Esophagus squamous epithelium (tissue), 5 donors: ENCODE measurements at places on chromosomes 6 and 20.

GRCh38 chr20:37939701-37940560 is 37.0 kb downstream of the VSTM2L start:
- no peak for DNase-seq

- no peak for DNase-seq
These were observed 37.6 kb downstream of the SLC2A10 start for GRCh38 chr20:46746956-46747526.

DNA sequence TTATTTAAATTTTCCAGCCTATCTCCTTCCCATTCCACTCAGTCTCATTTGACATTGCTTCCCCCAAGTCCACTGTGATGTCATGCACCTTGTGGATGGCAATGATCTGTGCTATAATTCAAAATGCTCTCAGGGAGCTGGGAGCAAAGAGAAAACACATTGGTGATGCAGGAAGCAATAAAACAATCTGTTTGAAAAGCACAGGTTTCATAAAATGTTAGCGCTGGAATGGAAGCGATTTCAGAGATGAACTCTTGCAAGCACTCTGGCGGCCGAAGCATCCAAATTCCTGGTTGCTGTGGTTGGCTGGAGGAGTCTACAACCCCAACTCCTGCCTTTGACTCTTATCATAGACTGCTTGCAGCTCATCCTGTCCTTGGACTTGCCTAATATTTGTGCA is 167.0 kb downstream of the GMPR start:
- DNase-seq, result no peak

DNA sequence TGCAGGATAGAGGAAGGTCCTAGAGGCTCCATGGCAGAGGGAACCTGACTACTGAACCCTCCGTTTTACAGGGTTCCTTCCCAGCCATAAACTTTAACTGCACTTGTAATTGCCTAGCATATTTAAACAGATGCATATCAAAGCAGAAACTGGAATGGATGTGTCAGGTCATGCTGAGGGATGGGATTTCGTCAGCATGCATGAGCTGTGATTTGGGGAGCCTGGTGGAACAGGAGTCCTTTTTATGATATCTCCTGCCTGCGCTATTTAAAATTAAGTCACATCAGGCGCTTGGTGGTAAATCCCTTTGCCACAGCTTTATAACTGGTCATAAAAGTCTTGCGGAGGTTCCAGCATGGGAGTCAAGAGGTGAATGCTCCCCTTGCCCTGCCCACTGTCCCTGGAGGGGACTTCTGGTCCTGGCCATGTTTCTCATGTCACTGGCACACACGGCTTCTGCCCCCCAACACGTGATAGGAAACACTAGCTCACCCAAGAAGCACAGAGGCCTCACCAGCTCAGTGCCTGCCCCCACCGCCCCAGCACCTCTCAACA is 26.0 kb upstream of the PCMTD2 start:
- no peak for DNase-seq

- DNase-seq, result no peak
These were observed 592.7 kb upstream of the MAN1A1 start for GRCh38 chr6:119942078-119942752.

GRCh38 chr6:74368746-74369145 is 672.7 kb downstream of the CD109 start:
- no peak for DNase-seq

DNA sequence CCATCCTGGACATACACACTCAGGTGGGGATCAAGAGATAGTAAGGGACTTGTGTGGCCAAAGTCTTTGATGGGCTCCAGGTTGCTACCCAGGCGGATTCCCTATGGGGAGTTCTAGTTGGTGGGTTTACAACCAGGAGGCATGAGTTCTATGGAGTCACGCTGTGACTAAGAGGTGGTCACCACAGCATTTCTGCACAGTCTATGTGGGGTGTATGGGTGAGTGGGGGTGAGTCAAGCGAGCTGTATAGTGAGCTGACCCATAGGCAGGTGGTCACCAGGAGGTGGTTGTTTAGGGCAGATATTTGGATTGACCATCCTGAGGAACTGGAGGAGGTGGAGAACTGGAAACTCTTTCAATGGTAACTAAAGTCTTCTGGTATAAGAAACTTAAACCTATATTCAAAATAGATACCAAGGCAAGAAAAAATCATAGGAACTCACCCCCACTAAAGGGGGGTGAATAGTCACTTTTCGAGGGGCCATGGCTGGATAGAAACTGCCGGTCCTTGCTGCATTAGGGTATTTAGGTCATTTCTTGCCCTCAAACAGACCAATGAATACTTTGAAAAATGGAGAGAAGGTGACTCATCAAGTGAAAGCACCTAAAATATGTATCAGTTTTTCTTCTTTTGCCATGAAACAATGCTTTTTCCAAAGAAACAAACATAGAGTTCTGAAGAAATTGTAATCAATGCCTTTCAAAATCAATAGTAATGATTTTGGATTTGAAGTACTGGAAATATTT is 84.3 kb upstream of the NRN1 start:
- DNase-seq, result no peak

DNA sequence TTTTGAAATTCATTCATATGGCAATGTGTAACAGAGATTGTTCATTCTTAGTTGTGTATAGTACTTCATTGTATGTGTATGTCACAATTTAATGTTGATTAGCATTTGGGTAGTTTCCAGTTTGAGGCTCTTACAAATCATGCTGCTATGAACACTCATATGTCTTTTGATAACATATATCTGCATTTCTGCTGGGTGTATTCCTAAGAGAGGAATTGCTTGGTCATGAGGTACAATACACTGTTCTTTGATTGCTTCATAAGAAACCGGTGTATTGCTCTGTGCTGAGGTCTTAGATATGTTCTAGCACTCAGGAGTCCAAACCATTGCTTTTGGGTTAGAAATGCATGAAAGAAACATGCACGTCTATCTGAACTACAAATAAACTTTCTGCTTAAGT is 492.9 kb upstream of the JAG1 start:
- no peak for DNase-seq

DNA sequence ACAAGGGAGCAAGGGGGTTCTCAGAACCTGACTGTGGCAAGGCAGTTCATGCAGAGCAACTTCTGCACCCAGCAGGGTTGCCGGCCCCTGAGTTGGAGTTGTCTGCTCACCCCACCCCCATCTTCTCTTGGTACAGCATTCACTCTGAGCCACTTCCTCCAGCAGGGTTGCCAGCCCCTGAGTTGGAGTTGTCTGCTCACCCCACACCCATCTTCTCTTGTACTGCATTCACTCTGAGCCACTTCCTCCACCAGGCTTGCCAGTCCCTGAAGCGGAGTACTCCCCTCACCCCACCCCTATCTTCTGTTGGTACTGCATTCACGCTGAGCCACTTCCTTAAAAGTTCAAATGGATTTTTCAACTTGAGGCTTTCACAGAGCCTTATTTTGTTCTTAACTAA is 79.7 kb upstream of the SYNDIG1 start:
- DNase-seq, result no peak

DNA sequence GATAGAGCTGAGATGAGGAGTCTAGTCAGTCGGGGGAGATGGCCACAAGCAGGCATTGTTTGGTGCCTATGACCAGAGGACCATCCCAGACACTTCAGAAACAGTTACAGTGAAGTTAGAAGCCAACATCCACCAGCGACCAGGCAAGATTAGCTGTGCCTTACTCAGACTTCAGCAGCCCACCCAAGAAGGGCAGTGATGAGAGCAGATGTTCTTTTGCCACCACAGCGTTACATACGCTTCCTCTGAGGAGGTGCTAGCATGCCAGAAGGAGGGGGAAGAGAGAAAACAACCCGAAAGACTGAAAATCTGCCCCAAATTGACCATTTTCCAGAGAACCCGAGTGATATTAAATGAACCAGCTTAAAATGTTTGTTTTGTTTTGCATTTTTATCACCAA is 186.8 kb downstream of the PRL start:
- no peak for DNase-seq

- DNase-seq, result no peak
These were observed 125.1 kb upstream of the BTBD3 start for GRCh38 chr20:11792568-11792953.

- DNase-seq, result no peak
These were observed 75.1 kb upstream of the SYNJ2 start for GRCh38 chr6:157906537-157907061.

DNA sequence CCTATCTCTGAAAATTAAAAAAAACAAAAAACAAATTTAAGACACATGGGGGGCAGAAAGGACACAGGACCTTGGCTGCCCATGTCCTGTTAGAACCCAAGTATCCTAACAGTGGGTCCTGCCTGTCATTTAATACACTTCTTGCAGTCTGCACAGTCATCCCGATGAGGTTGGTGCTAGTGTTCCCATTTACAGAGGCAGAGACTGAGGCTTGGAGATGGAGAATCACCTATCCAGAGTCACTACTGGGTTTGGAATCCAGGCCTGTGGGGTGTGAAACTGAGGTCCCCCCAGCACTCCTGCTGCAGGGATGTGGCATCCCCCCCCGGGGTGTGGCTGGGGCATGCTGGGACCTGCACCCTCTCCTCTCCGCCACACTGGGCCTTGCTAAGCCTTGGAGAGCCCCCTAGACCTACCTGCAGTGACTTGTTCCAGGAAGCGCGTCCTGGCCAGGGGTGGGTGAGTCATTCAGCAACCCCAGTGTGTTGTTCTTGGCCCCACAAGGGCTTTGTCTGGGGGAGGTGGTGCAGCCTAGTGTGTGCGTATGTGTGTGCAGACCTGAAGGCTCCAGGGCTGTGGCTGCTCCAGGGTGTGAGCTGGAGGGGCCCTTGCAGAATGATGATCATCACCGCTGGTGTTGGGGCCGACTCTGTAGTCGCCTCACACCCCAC is 49.7 kb downstream of the BCAS4 start:
- no peak for DNase-seq

- no peak for DNase-seq
These were observed 68.5 kb downstream of the MRPL14 start for GRCh38 chr6:44058617-44059358.

DNA sequence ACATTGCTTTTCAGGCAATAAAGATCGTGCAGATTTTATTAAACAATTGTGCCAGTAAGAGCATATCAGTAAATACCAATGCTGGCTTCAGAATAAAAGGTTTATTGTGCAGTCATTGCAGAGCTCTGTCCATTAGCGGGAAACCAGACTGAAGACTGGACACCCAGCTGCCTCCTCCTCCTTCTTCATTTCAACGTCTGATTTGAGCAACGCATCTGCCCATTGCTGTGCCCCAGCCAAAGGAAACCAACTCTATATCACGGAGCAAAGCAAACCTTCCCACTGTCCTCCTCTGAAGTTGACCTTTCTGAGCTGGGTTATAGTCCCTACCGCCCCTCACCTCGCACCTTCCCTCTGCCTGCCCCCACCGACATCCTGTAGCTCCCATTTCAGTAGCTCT is 80.8 kb downstream of the SLC22A23 start:
- no peak for DNase-seq

- DNase-seq, result no peak
These were observed 93.6 kb downstream of the INSM1 start for GRCh38 chr20:20461551-20461950.

GRCh38 chr20:9128568-9128967 is 59.7 kb downstream of the PLCB4 start:
- DNase-seq, result no peak

GRCh38 chr20:46307139-46307998 is 929 bp downstream of the CDH22 start:
- no peak for DNase-seq

DNA sequence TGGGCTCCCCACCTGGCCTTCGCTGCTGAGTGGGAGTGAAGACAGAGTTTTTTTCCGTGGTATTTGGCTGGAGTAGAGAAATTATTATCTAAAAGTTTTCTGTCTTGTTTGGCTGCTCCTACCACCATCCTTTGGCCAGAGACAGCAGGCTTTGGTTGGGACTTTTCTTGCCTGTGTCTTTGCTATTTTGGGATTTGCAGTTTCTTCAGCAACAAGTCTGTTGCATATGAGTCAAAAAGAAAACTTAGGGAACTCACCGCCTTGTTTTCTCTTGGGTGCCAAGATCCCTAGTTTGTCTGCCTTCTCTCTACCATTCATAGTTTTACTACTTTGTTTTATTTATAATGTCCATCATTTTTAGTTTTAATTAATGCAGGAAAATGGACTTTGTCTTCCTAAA is 683.8 kb downstream of the DOK5 start:
- no peak for DNase-seq

- DNase-seq, result no peak
These were observed 5.6 kb upstream of the GLO1 start for GRCh38 chr6:38708496-38708895.

DNA sequence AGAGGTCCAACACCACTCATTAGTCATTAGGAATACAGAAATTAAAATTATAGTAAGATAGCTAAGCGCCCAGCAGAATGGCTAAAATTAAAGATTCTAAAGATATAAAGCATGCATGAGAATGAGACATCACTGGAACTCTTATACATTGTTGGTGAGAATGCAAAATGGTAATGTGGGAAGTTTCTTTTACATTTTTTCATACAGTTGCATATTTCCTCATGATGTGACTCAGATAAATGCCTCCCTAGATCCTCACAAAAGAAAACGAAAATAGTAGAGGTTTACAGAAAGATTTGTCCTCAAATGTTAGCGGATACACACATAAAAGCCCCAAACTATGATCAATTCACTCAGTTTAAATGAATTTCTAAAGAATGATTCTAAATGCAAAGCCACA is 633.7 kb upstream of the GJE1 start:
- no peak for DNase-seq

DNA sequence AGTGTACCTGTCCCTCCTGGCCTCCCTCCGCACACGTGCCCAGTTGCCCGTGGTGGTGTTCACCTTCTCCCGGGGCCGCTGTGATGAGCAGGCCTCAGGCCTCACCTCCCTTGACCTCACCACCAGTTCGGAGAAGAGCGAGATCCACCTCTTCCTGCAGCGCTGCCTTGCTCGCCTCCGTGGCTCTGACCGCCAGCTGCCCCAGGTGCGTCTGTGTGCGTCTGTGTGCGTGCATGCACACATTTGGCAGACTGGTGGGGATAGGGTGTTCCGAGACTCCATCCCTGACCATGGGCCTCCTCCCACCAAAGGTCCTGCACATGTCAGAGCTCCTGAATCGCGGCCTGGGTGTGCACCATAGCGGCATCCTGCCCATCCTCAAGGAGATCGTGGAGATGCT is 4.9 kb downstream of the SKIC2 start:
- no peak for DNase-seq

- DNase-seq, result no peak
These were observed 49.0 kb upstream of the ANKEF1 start for GRCh38 chr20:9985773-9986172.

DNA sequence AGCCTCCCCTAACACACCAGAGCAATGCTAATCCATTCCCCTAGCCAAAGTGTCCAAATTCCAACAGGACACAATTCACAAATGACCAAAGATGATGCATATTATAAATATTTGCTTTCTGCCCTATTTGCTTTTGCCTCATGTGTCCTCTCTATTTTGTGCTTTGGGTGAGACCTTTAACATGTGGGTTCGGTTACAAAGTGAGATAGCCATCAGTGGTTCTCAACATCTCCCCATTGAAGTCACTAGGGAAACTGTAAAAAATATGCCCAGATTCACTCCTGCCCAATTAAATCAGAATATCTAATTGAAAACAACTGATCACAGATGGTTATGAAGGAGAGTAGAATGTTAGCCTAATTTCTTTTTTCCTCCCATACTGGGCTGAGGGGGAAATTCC is 159.2 kb downstream of the MTFR2 start:
- DNase-seq, result no peak

- no peak for DNase-seq
These were observed 19.0 kb downstream of the EPB41L1 start for GRCh38 chr20:36173451-36173933.
